NCI-H2081 treated with DMSO at 0.1 percent for 48 hours (cell line): ENCODE measurements at places on chromosomes 16 and 17.

- no peak for DNase-seq
Measured at GRCh38 chr17:66264696-66265095, 35.5 kb upstream of the APOH start.

- DNase-seq, result no peak
Measured at GRCh38 chr16:4298761-4299522, 16.9 kb upstream of the GLIS2 start.

DNA sequence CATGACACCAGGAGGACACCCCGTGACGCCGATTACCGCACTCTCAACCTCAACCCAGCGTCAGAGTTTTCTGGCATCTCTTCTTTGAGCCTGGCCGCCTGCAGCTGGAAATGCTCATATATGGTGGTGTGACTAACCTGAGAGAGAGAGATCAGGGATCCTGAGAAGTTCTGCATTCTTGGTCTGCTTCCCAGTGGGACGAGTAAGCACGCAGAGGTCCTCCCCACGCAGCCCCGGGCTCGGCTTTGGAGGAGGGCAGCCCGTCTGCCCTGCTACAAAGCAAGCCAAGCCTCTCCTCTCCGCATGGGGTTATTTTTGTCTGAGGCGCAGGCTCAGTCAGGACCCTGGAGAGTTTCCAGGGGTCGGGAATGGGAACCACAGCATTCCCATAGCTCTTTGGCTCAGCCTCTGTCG, 16.5 kb downstream of the CRISPLD2 start:
- DNase-seq, result no peak

- DNase-seq, result no peak
Measured at GRCh38 chr16:20956319-20956718, 55.7 kb downstream of the LYRM1 start.

DNA sequence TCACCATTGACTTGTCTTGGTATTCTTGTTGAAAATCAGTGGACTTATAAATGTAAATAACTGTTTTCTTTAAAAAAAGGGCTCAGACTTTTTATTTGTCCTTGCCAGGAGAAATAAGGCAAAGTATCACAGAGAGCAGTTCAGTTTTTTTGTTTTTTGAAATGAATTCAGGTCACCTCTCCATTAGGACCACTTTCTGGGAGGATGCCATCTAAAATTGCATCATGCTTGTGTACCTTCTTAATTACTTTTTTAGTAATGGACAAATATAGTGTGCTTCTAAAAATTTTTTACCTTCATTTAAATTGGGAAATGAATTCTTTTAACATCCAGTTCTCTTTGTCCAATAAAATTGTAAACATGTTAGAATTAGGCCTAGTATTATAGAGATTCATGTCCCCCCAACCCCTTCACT, 210.0 kb downstream of the BCAS3 start:
- no peak for DNase-seq

DNA sequence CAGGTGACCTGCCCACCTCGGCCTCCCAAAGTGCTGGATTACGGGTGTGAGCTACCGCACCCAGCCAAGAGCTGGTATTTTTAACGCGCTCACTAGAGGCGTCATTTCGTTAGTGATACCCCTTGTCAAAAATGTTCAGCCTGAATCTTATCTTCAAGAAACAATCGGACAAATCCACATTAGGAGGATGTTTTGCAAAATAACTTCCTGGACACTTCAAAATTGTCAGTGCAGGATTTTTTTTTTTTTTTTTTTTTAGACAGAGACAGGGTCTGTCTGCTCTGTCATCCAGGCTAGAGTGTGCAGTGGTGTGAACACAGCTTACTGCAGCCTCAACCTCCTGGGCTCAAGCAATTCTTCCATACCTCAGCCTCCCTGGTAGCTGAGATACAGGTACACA, 63.0 kb downstream of the RMI2 start:
- no peak for DNase-seq
